RWPE1 (cell line): ENCODE measurements at places on chromosomes 4 and X.
A peak's percentile ranks its signal among the peaks of the same experiment; 100 is the strongest.

- no peak for DNase-seq
Measured at GRCh38 chrX:329291-329910, 10.8 kb upstream of the GTPBP6 start.

- DNase-seq, result no peak
Measured at GRCh38 chr4:183118141-183118540, 19.1 kb downstream of the WWC2 start.

GRCh38 chr4:113610537-113610936, 151.0 kb downstream of the CAMK2D start:
- DNase-seq, result no peak

DNA sequence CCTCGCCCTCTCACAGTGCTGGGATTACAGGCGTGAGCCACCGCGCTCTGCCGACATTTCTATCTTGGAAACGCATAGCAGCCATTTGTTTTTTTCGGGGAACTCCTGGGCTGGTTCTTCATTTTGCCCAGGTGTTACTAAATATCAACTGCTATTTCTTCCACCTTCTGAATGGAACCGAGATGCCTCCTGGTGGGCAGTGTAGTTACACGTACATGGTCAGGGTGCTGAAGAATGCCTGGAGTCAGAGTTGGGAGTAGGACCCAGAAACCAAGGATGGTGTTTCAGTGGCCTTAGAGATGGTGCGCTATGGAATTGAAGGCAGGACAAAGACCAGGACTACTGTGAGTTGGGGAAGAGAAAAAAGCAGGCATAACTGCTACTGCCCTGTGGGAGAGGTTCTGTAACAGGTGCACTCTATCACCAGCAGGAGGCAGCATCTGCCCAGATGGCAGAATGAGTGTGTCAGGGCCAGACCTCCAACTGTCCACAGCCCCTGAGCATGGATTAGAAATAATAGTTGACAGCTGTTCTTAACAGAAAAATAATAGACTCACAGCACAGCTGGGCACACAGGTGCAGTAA, 81.7 kb downstream of the ZC4H2 start:
- DNase-seq, result no peak

GRCh38 chr4:156547439-156547838, 424.2 kb downstream of the PDGFC start:
- peak; percentile 11 for DNase-seq

- DNase-seq, result no peak
Measured at GRCh38 chr4:9825049-9825448, 43.6 kb downstream of the DRD5 start.

DNA sequence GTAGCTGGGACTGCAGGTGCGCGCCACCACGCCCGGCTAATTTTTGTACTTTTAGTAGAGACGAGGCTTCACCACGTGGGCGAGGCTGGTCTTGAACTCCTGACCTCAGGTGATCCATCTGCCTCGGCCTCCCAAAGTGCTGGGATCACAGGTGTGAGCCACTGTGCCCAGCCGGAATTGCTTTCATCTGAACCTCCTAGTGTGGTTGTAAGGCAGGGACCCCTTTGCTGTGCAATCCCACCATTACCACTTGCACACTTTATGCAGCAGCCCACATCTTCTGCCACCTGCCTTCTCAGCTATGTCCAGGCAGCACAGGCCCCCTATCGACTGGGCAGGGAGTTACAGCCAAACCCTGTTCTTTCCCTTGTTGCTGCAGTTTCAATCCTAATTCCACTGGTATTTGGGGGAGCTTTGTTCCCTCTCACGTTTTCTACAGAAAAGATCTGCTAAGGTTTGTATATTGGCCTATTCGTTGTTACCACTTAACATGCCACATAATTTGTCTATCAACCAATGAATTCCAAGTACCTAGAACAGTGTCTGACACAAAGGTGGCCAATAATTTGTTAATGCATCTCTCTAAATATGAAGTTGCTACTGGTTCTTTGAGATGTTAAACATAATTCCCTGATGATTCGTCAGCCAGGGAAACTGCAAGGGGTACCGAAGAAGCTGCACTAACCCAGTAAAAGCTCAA, 6.5 kb downstream of the RPL39 start:
- DNase-seq, result no peak

DNA sequence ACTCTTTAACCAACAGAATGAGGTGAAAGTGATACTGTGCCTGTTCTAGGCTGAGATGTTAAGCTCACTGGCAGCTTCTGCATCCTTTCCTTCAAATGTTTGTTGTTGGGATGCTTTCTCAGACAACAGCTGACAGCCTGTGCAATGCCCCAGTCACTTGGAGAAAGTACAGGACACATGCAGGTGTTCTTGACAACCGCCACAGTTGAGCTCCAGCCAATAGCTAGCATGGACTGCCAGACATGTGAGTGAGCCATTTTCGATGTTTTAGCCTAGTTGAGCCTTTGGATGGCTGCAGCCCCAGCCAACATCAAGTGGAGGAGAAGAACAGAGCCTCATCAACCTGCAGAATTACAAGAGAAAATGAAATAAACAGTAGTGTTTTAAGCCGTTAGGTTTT, 94.1 kb upstream of the PPP3CA start:
- no peak for DNase-seq

DNA sequence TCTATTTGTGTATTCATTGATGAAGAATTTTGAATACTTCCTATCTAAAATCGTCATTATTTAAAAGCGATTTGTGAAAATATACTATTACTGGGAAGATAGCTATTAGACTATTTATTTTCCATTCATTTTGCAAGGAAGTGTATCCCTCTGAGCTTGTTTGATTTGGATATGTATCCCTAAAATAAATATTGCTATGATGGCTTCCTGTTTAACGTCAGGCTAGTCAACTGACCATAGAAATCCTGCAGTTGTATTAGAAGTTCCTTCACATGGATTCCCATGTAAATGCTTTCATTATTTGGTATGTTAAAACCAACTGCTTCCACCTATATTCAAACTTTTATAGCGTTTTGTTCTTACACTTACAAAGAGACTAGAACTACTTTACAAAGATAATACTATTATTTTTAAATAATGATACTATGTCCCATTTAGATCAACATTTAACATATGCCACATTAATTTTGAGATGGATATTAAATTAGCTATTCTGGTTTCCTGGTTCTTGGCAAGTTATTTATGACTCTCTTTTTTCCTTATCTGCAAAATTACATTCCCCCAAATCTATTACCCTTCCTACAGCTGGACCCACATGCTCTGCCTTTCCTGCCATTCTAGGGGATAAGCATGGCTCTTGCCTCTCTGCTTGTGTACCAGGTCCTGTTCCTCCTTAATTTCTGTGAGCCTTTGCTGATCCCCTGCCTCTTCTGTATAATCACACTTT, 26.7 kb upstream of the PDE5A start:
- no peak for DNase-seq

DNA sequence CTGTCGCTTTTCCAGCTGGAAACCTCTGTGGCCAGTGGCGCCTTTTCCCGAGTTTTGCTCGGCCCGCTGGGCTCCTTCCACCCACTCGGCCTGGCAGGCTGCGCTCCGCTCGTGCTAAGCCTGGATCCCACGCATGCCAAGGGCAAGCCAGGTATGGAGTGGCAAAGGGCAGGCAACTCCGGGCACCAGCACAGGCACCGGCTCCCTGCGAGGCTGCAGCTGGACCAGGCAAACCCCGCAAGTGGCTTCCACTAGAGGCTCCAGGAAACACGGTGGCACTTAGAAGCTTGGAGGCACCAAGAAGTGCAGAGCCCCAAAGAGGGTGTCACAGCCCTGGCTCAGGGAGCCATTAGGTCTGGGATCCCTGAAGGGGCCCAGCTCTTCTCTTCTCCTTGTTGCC, 59.5 kb downstream of the PPA2 start:
- no peak for DNase-seq

DNA sequence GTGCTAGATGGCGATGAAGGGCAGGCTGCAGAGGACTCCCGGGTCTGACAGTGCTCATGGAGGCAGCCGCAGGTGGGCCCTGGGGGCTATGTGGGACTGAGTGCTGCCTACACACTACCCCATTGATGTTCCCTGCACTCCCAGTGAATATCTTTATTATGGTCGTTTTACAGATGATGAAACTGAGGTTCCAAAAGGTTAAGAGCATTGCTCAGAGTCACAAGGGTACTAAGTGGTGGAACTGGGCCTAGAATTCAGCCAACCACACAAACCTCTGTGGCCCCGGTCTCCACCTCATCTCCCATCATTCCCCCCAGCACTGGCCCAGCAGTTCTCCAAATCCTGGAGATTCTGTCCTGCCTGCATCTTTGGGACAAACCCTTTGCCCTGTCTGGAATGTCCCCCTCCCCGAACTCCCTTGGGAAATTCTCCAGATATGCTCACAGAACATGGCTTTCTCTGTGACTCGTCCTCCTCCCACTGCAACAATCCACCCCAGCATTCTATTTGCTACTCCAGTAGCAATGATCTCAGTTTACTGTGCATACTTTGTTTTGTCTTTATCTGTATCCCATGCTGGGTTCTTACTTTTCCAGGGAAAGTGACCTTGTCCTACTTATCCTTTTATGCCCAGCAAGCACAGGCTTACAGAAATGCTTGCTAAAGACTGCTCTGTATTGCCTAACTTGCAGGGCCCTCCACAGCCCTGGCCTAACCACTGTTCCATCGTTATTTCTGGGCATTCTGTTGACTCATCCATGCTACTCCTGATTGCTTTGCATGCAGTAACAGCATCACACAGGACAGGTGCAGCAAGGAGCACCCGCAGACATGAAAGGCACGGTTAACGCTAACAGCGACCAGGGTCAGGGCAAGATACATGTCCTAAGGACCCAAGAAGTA, 14.0 kb downstream of the PNMA6F start:
- DNase-seq, result no peak

GRCh38 chrX:65407157-65407626, 127.4 kb downstream of the LAS1L start:
- no peak for DNase-seq

- DNase-seq, result no peak
Measured at GRCh38 chr4:183362916-183363542, 40.8 kb upstream of the CLDN24 start.

- no peak for DNase-seq
Measured at GRCh38 chr4:61446941-61447340, 246.8 kb downstream of the ADGRL3 start.

GRCh38 chr4:71239365-71239764, 99.5 kb upstream of the SLC4A4 start:
- DNase-seq, result no peak

DNA sequence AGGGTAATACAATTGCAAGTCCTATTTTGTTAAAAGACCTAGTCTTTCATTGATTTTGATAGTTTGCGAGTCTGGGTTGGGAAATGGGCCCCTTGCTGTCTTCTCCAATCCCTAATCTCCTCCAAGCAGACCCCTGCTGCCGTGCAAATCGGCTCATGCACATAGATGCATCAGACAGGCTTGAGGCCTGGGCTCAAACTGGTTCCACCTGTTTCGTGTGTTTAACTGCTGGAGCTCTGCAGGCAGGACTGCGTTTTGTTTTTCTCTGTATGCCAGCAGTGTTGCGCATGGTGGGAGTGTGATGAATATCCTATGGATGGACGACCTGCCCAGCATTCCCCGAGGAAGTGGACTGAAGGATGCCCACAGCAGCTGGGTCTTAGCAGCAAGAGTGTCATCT, 133.9 kb downstream of the PDGFRA start:
- DNase-seq, result no peak

DNA sequence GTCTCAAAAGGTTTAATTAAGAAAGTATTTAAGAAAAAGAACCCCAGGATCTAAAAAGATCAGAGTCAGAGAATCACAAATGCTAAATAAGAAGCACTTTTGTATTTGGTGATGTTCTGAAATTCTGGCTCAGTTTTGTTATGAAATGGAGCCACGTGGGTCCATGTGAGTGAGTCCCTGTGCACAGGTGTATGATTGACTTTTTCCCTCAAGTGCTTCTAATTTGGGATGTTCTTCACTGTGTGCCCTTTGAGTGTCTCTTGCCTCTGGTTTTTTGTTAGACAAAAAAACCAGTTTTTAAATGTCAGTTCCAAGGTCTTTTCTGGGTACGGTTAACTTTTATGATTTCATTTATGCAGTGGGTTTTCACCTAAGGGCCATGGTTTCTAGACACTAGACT, 44.4 kb downstream of the REPS2 start:
- no peak for DNase-seq

DNA sequence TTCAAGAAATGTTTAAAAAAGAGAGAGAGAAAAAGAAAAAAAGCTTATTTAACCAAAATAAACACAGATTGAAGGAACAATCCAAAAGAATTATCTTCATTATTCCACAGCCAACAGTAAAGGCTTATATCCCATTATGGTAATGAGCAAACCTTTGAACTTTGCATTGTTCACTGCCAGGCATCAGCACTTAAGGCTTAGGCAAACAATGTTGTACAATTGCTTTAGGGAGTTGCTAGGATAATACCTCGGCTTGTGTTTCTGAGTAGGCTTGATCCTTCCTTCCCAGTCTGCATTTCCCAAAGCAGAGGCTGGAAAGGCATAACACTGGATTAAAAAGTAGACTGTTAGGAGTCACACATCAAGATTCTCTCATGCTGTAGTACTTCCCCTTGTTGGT, 352.7 kb upstream of the IGFBP7 start:
- DNase-seq, result no peak

- DNase-seq, result peak; percentile 41
Measured at GRCh38 chr4:188387179-188387791, 248.0 kb downstream of the TRIML1 start.

- no peak for DNase-seq
Measured at GRCh38 chrX:56726605-56727004, 2.4 kb upstream of the NBDY start.

GRCh38 chr4:178080312-178080711, 638.1 kb upstream of the AGA start:
- DNase-seq, result no peak

- DNase-seq, result no peak
Measured at GRCh38 chr4:24607334-24607733, 23.0 kb upstream of the DHX15 start.

DNA sequence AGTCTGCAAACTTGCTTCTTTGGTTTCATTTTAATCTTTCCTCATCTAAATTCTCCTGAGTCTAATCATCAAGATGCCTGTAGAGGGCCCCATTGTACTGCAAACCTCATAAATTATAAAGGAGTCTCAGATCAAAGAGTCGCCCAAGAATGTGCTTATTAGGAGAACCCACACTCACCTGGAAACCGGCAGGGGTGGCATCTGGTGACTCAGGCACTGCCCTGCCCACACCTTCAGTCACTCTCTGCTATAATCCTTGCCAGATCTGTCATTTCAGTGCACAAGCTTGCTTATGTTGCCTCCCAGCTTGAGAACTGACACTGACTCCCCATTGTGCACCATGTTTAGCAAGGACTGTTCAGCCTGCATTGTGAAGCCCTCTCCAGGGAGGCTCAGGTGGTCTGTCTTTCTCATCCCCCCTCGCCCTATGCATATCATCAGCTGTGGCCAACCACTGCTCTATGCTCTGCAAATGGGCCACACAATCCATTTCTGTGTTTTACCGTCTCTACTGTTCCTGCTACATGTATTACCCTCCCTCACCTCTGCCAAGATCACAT, 12.4 kb downstream of the EPGN start:
- DNase-seq, result peak; percentile 85
